H1 (cell line): ENCODE measurements at places on chromosomes 1 and 21. TPM values are rescaled to one million over a fixed set of nuclear protein-coding genes. Genes with fewer than 3 reads are reported as not detected.

GRCh38 chr1:193143285-193143684 lies 21.5 kb downstream of the CDC73 start:
- H3K4me3 ChIP-seq, result no peak overlapping the region
- peaks cover 3% of the 10 kb centered on the region for H3K36me3 ChIP-seq
- no peaks in the 10 kb centered on the region for H3K27me3 ChIP-seq
- H3K27ac ChIP-seq, result no peak overlapping the region

GRCh38 chr1:99677416-99677815 lies 31.5 kb downstream of the PALMD start:
- H3K27me3 ChIP-seq, result no peaks in the 10 kb centered on the region
- H3K36me3 ChIP-seq, result no peaks in the 10 kb centered on the region
- H3K4me3 ChIP-seq, result no peak overlapping the region
- DNase-seq, result no peak
- H3K27ac ChIP-seq, result no peak overlapping the region
- no peaks in the 10 kb centered on the region for H3K4me1 ChIP-seq

- H3K4me3 ChIP-seq, result no peak overlapping the region
- peaks cover 10% of the 10 kb centered on the region for H3K4me1 ChIP-seq
- H3K27ac ChIP-seq, result no peak overlapping the region
Observed at GRCh38 chr1:214458541-214458940, 92.9 kb downstream of the PTPN14 start.

PROK1 gene
- total RNA-seq, result not detected in 2 replicates

JTB gene
- 91.1 and 93.0 TPM in 2 replicates for total RNA-seq

GRCh38 chr1:182703539-182703938 lies 19.2 kb upstream of the RGS8 start:
- no peak for DNase-seq
- peaks cover 30% of the 10 kb centered on the region for H3K4me1 ChIP-seq
- H3K27ac ChIP-seq, result no peak overlapping the region
- H3K4me3 ChIP-seq, result no peak overlapping the region
- H3K36me3 ChIP-seq, result no peaks in the 10 kb centered on the region

GRCh38 chr1:67815303-67816094 lies 17.8 kb downstream of the GNG12 start:
- no peaks in the 10 kb centered on the region for H3K27me3 ChIP-seq
- no peak for DNase-seq
- no peak overlapping the region for H3K27ac ChIP-seq
- no peak overlapping the region for H3K4me3 ChIP-seq
- H3K36me3 ChIP-seq, result no peaks in the 10 kb centered on the region

GRCh38 chr1:76259270-76259669 lies 184.7 kb downstream of the ST6GALNAC3 start:
- H3K36me3 ChIP-seq, result no peaks in the 10 kb centered on the region
- H3K27ac ChIP-seq, result no peak overlapping the region
- no peaks in the 10 kb centered on the region for H3K4me1 ChIP-seq
- no peaks in the 10 kb centered on the region for H3K27me3 ChIP-seq
- no peak for DNase-seq

- H3K4me3 ChIP-seq, result no peak overlapping the region
- no peak overlapping the region for H3K27ac ChIP-seq
- H3K36me3 ChIP-seq, result no peaks in the 10 kb centered on the region
- H3K4me1 ChIP-seq, result peaks cover 10% of the 10 kb centered on the region
- no peaks in the 10 kb centered on the region; the same call in 1 of the 2 replicates for H3K27me3 ChIP-seq
- DNase-seq, result peak; percentile 14
Observed at GRCh38 chr1:54809496-54810074, 8.5 kb upstream of the TTC22 start.

CRP gene
- not detected in 2 replicates for total RNA-seq

CACNA1S gene
- not detected in 2 replicates for total RNA-seq

DNA sequence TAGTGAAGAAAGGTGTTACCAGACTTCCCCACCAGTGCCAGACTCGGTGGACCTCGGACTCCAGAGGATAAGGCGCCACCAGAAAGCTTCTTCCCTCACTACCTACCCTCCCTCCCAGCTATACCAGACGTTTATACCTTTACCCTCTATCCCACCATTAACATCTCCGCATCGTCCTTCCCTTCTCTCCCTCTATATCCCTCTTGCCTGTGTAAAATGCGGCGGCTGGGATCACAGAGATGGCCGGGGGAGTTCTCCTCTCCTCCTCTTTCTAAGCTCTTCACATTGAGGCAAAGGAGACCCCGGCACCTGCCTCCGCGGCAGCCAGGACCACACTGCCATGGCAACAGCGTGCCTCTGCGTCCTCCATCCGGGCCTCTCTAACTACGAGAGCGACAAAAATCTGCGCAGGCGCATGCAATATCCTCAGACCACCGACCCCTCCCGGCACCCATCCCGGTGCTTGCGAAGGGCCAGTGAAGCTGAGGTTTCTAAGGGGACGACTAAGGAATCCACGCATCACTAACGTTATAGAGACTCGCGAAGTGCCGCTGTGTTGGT lies at the start of gene CCDC181:
Gene CCDC181, minus strand, starts transcription at position 394 of the 561 bp plus-strand sequence. CDS start 2,547 bp downstream, outside the sequence.
- no peaks in the 10 kb centered on the region for H3K4me1 ChIP-seq
- H3K36me3 ChIP-seq, result no peaks in the 10 kb centered on the region
- peak within 1 kb of the TSS; percentile 79 for H3K4me3 ChIP-seq
- DNase-seq, result peak; percentile 73

DNA sequence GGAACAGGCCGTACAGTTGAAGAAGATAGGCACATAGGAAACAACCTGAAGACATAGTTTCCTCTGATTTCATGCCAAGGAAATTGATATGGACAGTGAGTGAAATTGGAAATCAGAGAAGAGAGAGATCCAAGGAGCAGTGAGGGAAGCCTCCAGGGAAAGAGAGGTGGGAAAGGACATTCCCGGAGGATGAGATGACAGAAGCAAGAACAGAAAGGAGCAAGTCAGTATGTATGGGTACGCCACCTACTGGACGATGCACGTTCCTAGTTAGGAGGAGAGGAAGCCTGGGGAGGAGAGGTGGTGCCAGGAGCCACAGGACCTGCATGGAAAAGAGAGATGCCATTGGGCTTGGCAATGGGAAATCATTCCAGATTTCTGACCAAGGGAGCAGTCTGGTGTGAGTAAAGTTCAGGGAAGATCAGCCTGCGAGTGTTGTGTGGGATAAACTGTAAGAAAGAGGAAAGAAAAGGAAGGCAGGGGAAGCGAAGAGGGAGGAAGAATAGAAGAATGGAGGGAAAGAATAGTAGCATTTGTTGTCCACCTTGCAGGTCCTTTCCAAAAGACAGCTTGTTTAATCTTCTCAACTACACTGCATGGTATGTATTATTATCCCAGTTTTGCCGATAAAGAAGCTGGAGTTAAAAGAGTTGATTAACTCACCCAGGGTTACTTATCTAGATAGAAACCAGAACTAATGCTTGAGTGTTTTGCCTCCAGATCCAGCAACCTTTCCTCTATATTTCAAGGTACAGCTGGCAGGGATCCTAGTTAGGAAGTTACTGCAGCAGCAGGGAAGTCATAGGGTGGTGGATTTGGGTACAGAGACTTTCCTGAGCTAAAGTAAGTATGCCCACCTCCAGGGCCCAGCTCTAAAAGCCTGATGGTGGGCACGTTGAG lies 27.4 kb downstream of the C1orf116 start:
- no peak overlapping the region for H3K4me3 ChIP-seq
- no peak overlapping the region for H3K27ac ChIP-seq
- no peaks in the 10 kb centered on the region for H3K4me1 ChIP-seq
- H3K27me3 ChIP-seq, result no peaks in the 10 kb centered on the region
- DNase-seq, result no peak

FCRL6 gene
- not detected in 2 replicates for total RNA-seq

DNA sequence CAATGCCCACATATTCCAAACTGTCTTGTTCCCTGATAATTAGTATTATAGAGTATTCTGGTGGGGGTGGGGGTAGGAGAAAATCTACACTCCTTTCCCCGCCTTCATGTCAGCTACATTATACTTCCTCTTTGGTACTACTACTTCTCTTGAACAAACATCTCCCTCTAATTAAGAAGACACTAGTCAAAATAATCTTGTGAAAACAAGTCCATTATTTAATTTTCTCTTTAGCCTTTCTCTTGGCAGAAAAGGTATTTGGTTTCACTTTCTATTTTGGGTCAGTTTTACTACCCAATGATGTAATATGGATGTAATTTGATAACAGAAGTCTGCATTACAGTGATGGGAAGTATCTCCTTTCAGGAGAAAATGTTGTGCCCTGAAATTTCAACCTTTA lies 22.5 kb downstream of the NTMT2 start:
- no peak overlapping the region for H3K4me3 ChIP-seq
- H3K36me3 ChIP-seq, result no peaks in the 10 kb centered on the region
- no peak for DNase-seq
- no peak overlapping the region for H3K27ac ChIP-seq
- no peaks in the 10 kb centered on the region for H3K4me1 ChIP-seq
- no peaks in the 10 kb centered on the region for H3K27me3 ChIP-seq
